ENCODE measurements at places on chromosomes 4 and X.

DNA sequence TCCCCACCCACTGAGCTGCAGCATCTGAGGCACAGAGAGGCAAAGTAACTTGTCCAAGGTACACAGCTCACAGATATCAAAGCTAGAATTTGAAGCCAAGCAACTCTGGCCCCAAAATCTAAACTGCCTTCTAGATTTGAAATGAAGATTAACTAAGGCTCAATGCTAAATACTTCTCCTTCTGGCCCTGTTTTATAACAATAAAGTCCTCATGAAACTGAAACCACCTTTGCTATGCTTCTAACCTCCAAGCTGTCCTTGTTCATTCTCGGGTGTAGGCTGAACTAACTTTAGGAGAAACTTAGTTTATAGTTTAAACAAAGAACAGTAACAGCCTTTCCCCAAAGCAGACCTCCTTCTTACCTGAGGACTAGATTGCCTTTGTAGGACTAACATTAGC lies 93.6 kb downstream of the DCTD start:
- no peak for DNase-seq

DNA sequence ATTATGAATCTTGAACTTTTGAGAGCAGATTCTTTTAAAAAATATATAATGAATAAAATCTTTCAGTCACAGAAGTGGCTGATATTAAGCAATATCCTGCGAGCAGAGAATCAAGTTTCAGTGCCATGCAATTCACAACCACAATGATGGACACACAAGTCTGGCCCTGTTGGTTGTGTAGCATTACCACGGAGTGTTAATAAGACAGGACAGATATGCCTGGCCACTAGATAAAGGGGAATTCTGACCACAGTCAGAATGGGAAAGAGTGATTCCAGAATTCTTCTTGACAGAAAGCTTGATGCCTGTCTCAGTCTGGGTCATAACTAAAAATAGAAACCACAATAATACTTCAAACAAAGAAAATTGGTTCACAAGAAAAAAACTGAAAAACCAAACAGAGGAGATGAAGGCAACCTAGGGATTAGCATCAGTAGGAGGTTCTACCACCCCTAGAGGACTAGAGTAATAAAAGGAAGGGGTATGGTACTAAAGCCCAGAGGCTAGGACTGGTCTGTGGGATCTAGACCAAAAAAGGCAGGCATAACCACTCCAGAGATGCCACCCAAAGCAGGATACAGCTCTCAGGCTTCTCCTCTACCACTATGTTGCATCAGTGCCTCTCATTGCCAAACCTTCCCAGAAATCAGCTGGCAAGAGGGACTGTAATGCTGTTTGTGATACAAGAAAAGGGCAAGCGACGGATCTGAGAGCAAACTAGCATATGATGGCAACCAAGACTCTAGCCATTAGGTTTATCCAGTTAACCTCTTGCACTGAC lies 59.0 kb downstream of the RNF150 start:
- DNase-seq = no peak

GRCh38 chr4:80471756-80472155 lies 136.2 kb downstream of the CFAP299 start:
- DNase-seq = no peak

DNA sequence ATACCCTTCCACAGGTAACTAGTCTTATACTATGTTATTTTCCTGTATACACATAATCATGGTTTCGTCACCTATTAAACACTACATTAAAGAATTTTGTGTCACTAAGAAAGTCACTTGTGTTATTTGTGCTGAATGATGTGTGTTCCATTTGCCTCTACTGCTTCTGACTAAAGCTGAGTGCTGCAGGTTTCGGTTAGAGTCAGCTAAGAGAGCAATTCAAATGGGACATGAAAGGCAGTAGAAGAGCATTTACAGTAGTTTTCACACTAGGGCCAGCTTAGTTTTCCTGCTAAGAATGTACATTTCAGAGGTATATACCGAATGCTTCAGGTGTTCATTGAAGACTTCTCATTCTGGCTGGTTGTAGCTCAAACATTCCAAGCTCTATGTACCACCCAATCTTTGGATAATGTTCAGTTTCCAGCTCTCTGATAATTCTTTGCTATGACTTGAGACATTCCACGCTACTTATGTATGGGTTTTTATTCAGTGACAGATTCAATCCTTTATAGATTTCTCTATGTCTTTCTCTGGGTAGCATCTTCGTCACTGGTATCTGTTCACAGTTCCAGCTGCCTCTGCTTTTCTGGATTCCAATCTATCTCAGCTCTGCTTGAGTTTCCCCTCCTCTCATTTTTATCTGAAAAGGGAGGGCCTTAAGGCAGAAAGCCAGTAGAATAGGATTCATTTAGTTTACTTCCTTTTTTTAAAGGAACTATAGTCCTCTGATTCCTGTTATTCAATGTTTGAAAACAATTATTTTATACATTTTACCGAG lies 164.4 kb downstream of the CXXC4 start:
- no peak for DNase-seq

- no peak for DNase-seq
Measured at GRCh38 chr4:135927651-135928050, 1604.6 kb downstream of the PCDH18 start.

Data from endothelial cell of umbilical vein (primary cell).